ENCODE measurements at places on chromosomes 4 and X.

GRCh38 chr4:176642472-176642871 lies 150.2 kb downstream of the VEGFC start:
- no peak for DNase-seq

DNA sequence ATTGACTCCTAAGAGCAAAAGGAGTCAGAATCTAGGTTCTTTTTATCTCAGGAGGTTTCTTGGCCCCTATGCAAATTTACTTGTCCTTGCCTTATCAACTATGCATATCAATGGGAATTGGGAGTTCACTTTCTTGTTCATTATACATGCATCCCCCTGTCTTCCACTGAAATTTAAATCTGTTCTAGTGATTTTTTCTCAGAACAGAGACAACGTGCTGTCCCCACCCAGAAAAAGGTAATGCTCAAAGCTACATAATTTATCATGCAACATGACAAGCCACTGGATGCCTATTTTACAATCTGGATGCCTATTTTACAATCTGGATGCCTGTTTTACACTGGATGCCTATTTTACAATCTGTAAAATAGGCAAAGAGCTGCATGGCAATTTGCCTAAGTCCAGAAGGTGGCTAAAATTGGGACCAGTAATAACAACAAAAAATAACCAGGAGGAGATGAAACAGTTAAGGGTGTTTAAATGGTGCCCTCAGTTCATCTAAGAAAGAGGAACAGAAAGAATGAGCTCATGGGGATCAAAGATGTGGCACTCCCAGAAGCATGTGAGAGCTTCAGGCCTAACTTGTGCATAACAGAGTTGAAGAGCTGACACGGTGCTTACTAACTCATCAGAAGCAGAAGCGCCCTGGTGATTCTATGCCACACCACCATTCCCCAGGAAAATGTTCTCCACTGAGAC lies 537.8 kb upstream of the BOD1L1 start:
- no peak for DNase-seq

DNA sequence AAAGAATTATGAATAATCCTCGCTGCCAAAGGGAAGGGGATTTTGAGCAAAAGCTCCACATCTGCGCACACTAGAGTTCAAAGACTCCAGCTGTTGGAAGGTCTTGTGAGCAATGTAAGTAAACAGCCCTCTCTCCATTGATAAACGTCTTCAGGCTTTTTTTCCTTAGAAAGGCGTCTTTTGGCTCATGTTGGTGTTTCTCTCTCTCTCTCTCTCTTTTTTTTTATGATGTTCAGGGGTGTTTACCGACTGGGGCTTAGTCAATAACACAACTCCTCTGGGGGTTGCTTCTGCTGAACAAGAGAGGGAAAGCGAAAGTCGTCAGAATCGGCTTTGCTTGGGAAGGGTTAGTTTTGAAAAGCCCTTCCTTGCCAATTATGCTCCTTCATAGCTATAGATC lies 53.2 kb upstream of the C1QTNF7 start:
- DNase-seq = no peak

- no peak for DNase-seq
These were observed 99.8 kb upstream of the TEX13D start for GRCh38 chrX:124232523-124233201.

- no peak for DNase-seq
These were observed 113.2 kb downstream of the ATP10D start for GRCh38 chr4:47598320-47598719.

GRCh38 chr4:56857601-56858309 lies 36.3 kb upstream of the SPINK2 start:
- DNase-seq = no peak

GRCh38 chrX:121921258-121921657 lies 873.8 kb downstream of the GLUD2 start:
- DNase-seq = no peak

- peak; percentile 91 for DNase-seq
These were observed 41.0 kb downstream of the FNIP2 start for GRCh38 chr4:158809611-158810486.

- DNase-seq = no peak
These were observed 99.7 kb upstream of the CXorf66 start for GRCh38 chrX:140064993-140065392.

DNA sequence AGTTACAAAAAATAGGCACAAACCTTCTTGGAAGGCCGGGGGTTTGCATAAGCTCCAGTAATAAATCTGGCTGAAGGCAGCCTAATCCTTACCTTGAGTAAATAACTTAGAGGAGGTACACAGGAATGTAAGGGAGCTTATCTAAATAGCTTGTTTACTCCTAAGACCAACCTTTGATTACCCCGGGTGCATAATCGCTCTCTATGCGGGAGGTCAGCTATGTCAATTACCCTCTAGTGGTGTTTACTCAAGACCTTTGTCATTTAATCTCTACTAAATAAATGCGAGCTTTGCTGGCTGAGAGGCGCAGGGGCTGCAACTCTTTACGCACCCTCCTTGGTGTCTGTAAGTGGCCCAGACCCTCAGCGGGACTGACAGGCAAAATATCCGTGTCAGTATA lies 50.2 kb upstream of the MAP9 start:
- DNase-seq = peak; percentile 64

DNA sequence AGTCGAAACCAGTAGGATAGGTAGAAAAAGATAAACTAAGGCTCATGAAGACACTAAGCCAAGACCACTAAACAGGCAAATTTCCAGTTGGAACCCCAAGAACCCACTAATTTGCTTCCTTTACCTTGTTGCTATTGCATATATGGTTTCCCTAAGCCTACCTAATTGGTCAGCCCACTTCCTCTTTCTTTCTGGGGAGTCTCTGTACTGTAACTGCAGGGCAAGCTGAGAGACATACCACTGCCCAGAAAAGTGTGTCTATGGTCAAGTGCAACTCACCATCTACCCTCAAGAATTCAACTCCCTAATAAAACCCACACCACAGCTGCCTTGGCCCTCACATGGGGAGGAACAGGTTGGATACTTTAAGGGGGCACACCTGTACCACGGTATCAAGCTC lies 28.6 kb downstream of the IDS start:
- no peak for DNase-seq

- no peak for DNase-seq
These were observed 47.4 kb upstream of the VEGFC start for GRCh38 chr4:176840166-176840565.
